GM12892 (cell line): ENCODE measurements at places on chromosomes 5 and 9.

GRCh38 chr5:172385010-172385563 is 69.2 kb downstream of the SH3PXD2B start:
- no peak for DNase-seq

GRCh38 chr5:40030661-40031060 is 605.9 kb upstream of the DAB2 start:
- DNase-seq, result no peak

DNA sequence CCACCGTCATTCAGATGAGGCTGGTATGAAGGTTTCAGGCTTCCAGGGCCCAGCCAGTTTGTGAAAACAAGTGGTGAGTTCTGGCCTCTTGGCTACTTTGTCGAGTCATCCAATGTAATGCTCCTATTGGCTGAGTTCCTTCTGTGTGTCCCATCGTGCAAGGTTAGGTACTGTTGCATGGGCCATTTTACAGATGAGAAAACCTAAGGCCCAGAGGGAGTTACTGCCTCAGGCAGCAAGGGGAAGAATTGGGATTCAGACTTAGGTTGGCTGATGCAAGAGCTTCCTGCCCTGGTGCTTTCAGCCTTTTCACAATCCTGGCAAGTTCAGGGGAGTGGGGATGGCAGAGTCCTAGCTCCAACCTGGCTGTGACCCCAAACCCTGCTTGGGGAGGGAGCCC is 17.4 kb upstream of the PITX1 start:
- no peak for DNase-seq

DNA sequence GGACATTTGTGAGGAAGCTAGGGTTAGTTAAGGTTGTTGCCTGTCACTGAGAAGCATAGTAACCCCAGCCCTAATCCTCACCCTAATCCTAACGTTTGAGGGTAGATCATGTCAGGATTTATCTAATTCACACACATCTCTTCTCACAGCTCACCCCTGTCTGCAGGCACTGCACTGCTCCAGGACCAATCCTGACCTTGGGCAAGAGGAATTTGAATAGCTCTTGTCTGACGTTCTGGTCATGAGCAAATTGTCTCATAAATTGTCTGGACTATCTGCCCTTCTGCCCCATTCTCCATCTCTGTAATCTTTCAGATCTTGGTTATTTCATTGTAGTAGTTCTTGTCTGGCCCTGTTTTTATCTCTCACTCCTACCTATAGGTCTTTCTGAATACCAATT is 18.7 kb downstream of the CRHBP start:
- no peak for DNase-seq

DNA sequence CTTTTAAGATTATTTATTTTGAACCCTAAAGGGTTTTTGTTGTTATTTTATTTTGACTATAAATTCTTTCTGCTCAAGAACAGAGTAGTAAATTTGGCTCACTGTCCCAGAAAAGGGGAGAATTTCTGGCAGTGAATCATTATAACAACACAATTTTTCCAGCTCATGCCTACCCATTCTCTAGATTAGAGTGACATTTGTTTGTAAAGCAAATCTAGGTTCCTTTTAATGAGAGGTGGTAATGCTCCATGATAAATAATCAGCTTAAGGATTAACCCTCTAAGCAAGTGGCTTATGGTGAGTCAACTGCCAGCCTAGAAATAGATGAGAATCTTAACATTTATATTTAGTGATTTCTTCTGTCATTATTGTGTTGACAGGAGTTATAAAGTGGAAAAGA is 409.2 kb downstream of the NFIB start:
- DNase-seq, result no peak

DNA sequence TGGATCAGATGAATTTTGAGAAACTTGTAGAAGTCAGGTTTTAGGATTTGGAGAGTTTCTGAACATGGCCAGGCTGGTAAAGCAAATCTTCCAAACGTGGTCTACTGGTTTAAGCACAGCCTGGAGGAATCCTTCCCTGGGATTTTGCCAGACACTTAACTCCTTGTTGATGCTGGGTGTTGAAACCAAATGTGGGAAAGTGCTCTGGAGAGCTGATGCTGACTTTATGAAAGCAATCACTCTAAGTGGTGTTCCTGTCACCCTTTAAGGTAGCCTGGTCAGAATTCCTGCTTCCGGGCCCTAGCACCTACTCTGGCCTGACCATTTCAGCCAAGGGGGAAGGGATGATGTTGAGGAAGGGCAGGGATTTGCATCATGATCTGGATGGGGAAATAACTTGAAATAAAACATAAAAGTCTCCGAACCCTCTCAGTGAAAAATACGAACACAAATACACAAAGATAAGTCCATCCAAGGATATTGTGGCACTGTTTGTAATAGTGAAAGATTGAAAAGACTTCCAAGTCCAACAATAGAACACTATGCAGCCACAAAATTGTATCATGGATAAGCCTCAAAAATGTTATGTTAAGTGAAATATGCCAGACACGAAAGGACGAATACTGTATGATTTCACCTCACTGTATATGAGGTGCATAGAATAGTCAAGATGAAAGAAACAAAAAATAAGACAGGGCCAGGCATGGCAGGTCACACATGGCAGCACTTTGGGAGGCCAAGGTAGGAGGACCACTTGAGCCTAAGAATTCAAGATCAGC is 57.7 kb downstream of the PDE6A start:
- no peak for DNase-seq
